ENCODE measurements at places on chromosomes 6 and 20.
A peak's percentile ranks its signal among the peaks of the same experiment; 100 is the strongest.

- no peak for DNase-seq
These were observed 20.6 kb upstream of the CCR6 start for GRCh38 chr6:167102318-167102717.

GRCh38 chr20:59613861-59614260 lies 9.5 kb downstream of the PHACTR3 start:
- DNase-seq = no peak

DNA sequence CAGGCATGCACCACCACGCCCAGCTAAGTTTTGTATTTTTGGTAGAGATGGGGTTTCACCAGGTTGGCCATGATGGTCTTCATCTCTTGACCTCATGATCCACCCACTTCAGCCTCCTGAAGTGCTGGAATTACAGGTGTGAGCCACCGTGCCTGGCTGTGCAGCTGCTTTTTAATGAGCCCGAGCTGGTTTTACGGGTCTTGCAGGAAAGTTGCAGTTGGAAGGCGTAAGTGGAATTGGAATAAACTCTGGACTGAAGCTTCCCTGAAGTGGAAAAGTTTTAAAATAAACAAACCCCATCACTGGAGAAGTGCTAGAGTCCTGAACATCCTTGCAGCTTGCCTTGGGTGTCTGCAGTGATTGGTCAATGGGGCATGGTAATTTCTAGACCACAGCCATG lies 40.4 kb downstream of the KIF25 start:
- DNase-seq = no peak

GRCh38 chr20:856361-856775 lies 22.9 kb downstream of the FAM110A start:
- DNase-seq = peak; percentile 90

- DNase-seq = no peak
These were observed 148.1 kb upstream of the UST start for GRCh38 chr6:148598724-148599123.

All from ELR (cell line).